ENCODE measurements at places on chromosomes 11 and 22.

DNA sequence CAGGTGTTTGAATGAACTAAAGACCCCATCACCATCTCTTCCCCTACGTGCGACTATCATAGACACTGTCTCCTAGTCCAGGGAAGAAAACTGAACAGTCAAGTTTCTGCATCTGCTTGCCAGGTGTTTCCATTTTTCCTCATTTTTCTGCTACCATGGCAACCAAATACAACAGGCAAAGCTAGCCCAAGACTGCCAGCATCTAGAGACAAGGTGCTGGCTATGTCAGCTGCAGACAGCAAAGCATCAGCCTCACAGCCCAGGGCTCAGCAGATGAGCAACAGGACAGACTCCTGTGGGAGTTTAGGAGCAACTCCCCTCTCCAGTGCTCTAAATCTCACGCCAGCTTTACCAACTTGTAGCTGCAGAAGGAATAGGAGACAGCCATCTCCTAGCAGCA, 124.3 kb downstream of the C11orf58 start:
- no peak for DNase-seq

DNA sequence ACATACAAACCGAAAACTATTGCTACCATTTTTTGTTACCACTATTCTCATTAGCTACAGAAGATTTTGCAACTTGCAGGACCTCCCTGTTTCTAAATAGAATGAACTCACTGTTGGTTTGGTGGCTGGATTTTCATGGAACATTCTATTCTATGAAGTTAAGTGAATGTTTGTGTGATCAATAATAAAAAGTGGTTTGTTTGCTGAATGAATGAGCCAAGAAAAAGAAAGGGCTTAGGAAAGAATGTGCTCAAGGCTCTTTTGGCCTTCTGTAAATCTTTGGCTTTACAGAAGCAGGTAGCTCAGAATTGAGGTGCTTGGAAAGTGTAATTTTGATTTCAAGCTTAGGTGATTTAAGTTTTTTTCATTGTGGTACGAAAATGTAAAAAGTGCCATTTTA, 5.9 kb upstream of the SCGB1D2 start:
- DNase-seq = no peak

GRCh38 chr11:17894929-17895658, 117.8 kb downstream of the SERGEF start:
- no peak for DNase-seq

DNA sequence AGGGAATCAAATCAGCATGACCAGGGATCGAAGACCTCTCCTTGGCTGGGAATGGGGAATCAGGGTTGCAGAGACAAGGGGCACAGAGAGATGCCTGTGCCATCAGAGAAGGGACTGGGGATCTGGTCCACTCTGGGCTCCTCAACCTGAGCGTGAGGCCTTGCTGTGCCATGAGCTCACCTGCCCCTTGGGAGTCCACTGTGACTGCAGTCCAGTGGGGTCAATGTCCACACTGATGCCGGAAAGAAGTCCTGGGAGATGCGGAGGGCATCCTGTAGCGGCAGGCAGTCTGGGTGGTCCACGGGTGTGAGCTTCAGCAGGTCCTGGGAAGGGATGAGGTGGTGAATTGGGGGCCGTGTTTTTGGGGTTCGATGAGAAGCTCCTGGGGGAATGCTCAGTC, 7.3 kb upstream of the RGL4 start:
- no peak for DNase-seq

- no peak for DNase-seq
These were observed 1.2 kb downstream of the PGAP2 start for GRCh38 chr11:3809624-3809928.

DNA sequence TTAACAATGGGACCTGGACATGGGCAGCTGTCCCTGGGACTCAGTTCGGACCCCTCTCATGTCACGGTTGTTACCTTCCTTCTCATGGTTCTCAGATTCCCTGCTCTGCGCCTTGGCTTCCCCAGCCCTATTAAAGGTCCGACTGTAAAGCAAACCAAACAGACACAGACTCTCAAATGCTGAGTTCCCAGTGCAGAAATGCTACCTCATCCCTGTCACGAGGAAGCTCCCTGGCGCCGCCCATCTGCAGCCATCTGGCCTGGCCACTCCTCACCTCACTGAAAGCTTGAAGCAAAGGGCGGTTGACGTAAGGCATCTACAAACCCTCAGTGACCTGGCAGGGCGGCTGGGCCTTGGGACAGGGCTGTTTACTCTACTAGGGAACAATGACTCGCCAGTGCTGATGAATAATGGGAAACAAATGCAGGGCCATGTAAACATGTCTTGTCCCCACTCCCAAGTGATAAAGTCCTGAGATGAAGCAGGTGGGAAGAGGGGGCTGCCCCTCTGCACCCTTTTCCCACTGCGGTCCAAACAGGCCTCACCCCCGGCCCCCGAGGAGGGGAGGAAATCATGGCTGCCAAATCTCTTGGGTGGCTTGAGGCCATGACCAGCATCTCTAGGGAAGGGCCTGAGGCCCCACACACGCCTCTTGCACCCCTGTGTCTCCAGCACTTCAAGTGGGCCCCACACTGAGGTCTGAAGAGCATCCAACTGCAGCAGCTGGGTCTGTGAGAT, 49.3 kb downstream of the SCUBE1 start:
- no peak for DNase-seq

- no peak for DNase-seq
These were observed 43.4 kb upstream of the SC5D start for GRCh38 chr11:121249039-121249663.

GRCh38 chr11:71309611-71310010, 57.2 kb upstream of the SHANK2 start:
- no peak for DNase-seq

GRCh38 chr22:45977003-45977411, at the start of gene WNT7B:
TSS of gene WNT7B (minus strand) at chr22:45977162. CDS start at chr22:45976754, 408 bp downstream.
- DNase-seq = peak; percentile 20

- peak; percentile 29 for DNase-seq
These were observed 44.2 kb downstream of the LMO1 start for GRCh38 chr11:8219257-8220021.

DNA sequence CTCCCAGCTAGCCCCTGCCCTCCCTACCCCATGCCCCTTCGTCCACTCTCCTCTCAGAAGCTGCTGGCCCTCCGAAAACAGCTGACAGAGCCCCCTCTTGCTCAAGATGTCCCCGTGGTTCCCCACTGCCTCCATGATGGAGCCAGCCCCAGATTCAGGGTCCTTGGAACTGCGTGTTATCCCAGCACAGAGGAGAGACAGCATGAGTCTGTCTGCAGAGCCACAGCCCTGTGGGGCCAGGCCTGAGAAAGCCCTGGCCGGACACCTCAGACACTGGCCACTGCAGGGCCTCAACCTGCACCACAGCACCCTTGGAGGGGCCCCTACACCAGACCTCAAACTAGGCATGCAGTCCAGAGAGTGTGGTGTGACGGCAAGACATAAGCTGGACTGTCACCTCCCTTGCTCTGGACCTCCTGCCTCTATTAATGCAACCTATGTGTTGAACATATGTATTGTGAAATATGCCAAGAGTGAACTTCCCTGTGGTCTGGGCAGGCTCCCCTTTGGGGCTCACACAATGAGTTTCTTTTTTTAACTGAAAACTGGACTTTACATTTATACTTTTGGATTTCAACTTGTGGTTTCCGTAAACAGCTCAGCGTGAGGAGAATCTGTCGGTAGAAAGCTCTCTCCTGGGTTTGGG, 9.6 kb downstream of the PNPLA5 start:
- no peak for DNase-seq

- DNase-seq = no peak
These were observed 36.5 kb downstream of the APOL1 start for GRCh38 chr22:36289406-36289870.

- DNase-seq = no peak
These were observed 54.9 kb downstream of the CD82 start for GRCh38 chr11:44620328-44620725.

DNA sequence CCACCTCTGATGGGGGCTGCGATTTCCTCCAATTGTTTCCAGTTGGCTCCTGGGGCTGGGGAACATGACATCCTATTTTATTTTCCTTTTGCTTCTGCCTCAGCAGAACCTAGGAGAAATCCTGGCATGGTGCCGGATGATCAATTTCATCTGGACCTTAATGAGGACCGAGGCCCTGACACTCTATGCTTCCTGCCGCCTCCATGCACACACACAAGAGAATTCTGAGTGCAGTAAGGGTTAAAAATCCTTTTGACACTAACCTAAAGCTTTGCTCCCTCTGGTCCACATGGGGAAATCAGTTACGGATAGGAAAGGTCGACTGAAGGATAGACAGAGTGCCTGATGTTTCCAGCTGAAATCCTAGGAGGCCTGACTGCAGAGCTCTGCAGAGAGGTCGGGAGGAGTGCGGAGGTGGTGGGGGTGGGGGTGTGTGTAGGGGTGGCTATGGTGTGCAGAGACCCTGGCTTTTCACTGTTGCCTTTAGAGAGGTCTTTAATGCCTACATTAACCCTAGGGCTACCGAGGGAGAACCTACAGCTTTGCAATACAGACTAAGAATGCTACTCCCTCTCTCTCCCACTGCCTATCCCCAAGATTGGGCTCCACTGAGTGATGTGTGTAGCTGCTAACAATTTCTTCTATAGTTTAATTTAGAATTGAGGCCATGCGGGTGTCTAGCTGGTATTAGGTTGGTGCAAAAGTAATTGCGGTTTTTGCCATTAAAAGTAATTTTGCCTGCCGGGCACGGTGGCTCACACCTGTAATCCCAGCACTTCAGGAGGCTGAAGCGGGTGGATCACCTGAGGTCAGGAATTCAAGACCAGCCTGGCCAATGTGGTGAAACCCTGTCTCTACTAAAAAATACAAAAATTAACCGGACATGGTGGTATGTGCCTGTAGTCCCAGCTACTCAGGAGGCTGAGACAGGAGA, 53.6 kb upstream of the INCENP start:
- no peak for DNase-seq

DNA sequence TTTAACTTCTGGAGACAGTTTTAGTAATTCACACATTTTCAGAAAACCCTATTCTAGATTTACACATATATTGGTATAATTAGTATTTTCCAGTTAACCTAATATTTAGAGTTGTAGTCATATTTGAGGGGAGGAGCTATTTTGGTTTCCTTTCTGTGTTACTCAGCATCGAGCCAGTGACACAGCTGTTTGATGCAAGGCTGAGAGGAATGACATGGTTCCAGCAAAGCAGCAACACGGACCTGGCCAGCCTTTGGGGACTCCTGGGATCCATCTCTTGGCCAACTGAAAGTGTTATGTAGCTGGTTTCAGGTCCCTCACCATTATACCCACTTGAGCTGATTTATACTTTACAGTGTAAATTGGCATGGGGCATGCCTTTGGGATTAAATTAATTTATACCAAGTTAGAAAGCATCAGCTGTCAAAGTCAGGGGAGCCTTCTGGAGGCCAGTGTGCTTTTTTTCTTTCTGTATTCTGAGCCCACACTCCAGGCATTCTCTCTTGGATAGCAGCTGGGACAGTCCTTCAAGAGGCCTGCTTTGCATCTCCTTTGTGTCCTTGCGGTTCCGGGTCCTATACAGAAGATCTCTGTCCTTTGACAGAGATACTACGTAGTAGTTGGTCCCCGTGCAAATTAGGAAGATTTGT, 91.3 kb upstream of the SLC25A18 start:
- no peak for DNase-seq

- DNase-seq = no peak
These were observed 18.4 kb upstream of the SMTN start for GRCh38 chr22:31062566-31063230.

Data from NCI-H1930 (cell line).